ENCODE measurements at places on chromosomes 4 and X.

- no peak for DNase-seq
These were observed 10.1 kb downstream of the SEC24D start for GRCh38 chr4:118825799-118826198.

GRCh38 chr4:126448086-126448845 is 1133.5 kb downstream of the FAT4 start:
- DNase-seq: no peak

DNA sequence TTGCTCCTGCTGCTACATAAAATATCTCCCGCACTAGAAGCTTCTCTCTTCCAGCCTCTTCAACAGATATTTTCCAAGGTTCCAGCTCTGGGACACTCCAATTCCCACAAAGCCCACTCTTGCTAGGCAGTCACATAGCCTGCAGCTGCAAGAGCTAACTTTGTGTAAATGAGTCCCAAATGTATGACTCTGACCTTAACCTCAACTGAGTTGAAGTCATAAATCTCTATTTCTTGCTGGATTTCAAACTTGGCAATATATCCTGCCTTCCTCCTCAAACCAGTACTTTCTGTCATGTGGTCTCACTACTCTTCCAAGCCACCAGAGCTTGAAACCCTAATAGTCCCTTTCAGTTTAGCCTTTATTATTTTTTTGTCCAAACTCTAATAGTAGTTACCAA is 315.4 kb upstream of the GRIA3 start:
- DNase-seq: no peak

DNA sequence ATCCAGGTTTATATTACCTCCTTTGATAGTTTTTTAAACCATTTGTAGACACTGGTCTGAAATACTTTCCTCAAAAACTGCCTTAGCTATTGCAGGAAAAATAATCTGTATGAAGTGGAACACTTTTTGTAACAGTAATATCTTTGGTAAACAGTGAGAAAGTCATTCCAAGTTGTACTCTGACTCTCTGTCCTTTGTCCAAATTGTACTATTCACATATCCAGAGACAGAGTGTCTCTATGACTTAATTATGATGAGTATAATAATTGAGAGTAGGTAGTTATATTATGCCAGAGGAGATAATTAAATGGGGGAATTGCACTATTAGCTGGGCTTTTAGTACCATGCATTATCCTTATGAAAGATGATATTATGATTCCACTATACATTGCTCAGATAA is 112.6 kb upstream of the LCORL start:
- DNase-seq: no peak

Measured in right cardiac atrium (tissue), 5 donors.